T-cell (primary cell): ENCODE measurements at places on chromosomes 1 and 21.

- DNase-seq: peak; percentile 32
Observed at GRCh38 chr21:42593007-42593814, 60.2 kb upstream of the PDE9A start.

DNA sequence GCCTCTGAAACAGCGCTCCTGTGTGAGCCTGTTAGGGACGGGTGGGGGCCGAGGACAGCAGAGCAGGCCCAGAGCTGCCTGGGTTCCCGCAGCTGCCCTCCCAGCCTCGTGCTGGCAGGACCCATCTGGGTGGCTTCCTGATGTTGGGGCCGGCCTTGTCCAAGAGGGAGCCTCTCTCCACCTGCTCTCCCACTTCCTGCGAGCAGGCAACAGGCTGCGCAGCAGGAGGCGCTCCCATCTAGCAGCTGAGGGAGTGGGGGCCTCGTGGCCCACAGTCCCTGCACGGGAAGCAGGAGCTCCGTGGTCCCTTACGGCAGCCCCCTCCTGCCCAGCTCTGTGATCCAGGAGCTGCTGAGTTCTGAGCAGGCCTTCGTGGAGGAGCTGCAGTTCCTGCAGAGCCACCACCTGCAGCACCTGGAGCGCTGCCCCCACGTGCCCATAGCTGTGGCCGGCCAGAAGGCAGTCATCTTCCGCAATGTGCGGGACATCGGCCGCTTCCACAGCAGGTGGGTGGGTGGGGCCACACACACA is 68.0 kb downstream of the TRIM11 start:
- DNase-seq: no peak

- DNase-seq: no peak
Observed at GRCh38 chr1:2201062-2201461, 6.5 kb upstream of the FAAP20 start.

DNA sequence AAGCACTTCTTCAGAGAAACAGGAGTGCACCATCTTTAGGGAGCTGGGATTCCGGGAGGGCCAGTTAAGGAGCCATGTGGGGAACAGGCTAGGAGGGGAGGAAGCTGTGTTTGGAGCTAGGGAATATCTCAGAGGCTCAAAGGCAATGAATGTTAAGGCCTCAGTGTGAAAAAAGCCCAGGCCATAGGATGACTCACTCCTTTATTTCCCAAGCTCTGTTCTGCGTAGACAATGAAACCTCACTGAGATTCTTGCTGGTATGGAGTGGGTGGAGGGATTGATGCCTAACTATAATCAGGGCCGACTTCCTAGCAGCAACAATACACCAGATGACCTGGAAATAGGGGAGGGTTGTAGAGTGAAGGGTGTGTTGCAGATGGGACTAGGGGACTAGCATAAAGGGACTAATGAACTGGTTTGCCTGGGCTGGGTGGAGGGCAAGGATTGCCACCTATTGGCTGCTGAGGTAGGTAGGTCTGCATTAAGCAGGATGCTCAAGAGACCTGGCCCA is 2.1 kb downstream of the GNAT2 start:
- no peak for DNase-seq

DNA sequence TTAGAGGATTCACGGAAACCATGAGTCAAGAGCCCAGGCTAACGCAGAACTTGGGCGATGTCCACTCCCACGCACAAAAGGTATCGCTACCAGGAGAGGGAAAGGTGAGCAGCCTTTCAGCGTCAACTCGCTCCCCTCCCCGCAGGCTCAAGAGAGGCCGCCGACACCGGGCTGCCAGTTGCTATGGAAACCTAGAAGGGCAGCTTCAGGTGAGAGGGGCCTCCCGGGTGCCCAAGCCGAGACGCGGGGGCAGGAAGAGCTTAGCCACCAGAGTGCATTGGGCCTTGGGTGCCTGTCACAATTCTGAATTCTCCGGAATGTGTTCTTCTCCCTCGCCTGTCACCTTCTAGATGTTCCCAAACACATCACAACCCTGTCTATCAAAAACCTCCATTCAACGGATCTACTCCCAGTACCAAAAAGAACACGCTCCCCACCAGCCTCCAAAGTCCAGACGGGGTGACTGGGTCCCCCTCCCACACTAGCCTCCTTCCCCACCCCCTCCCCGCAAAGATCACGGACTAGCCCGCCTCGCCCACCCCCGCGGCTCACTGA is 694 bp downstream of the MEAF6 start:
- no peak for DNase-seq

DNA sequence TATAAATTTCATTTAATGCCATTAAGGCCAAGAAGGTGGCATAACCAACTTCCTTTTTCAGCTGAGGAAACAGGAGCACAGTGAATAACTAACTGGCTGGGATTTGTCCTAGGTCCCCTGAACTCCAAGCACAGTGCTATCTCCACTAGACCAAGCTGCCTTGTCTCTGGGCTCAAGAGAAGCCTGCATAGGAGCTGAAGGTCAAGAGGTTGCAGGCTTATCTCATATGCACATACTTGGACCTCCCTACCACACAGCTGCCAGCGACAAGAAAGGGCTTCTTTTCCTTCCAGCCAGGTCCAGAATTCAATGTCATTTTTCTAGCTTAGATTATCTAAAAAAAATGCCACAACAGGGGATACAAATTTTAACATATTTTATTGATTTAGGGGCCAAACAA is 27.1 kb downstream of the AK2 start:
- no peak for DNase-seq

DNA sequence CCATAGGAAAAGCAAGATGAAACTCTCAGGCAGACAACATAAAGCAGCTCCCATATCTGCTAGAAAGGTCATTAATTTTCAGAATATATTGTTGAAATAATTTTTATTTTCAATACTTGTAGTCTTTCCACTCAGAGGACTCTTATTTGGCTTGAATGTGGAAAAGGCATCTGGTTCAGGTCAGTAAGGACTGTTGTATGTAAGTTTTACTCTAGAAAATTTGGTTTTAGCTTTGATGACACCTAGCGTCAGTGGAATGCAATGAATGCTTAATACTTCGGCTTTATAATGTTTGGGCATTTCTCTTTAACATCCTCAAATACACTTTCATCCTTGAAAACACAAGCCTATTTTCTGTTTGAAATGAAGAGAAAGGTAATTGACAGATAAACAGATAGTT is 63.3 kb downstream of the LRRC40 start:
- no peak for DNase-seq

DNA sequence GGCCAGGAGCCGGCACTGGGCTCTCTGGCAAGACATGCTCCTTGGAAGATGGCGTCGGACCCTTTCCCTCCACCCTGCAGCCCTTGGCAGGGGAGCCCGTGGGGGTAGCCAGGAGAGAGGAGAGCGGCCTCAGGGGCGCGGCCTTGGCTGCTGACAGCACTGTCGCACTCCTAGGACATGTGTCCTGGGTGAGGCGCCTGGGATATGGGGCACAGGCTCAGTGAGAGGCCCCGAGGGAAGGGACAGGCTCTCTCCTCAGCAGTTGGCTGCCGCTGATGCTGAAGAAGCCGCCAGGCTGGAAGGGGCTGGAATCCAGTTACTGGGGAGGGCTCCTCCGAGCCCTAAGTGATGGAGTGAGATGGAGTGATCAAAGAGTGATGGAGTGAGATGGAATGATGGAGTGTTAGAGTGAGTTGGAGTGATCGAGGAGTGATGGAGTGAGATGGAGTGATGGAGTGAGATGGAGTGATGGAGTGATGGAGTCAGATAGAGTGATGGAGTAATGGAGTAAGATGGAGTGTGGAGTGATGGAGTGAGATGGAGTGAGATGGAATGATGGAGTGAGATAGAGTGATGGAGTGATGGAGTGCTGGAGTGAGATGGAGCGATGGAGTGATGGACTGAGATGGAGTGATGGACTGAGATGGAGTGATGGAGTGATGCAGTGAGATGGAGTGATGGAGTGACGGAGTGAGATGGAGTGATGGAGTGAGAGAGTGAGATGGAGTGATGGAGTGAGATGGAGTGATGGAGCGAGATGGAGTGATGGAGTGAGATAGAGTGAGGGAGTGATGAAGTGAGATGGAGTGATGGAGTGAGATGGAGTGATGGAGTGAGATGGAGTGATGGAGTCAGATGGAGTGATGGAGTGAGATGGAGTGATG is 27.6 kb upstream of the PKP1 start:
- DNase-seq: no peak

DNA sequence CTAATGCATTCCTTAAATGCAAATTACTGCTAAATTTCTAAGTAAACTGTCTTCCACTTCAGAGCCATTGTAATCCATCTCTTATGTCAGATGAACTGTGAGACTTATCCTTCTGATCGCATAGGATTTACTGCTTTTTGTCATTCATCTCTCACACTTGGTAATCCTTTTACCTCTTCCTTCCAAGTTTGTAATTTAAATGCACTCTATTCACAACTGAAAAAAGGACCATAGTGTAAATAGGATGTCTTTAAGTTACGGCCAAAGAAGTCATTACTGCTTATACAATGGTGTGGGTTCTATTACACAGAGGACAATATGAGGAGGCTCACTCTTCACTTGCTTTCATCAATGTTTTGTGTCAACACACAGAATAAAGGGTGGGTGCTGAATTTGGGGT is 393.3 kb downstream of the PTBP2 start:
- no peak for DNase-seq

GRCh38 chr1:94798462-94798861 is 21.7 kb upstream of the SLC44A3 start:
- no peak for DNase-seq

GRCh38 chr1:165645654-165646366 is 14.8 kb downstream of the MGST3 start:
- peak; percentile 12 for DNase-seq

- DNase-seq: no peak
Observed at GRCh38 chr1:151574575-151575529, 34.7 kb downstream of the TUFT1 start.

DNA sequence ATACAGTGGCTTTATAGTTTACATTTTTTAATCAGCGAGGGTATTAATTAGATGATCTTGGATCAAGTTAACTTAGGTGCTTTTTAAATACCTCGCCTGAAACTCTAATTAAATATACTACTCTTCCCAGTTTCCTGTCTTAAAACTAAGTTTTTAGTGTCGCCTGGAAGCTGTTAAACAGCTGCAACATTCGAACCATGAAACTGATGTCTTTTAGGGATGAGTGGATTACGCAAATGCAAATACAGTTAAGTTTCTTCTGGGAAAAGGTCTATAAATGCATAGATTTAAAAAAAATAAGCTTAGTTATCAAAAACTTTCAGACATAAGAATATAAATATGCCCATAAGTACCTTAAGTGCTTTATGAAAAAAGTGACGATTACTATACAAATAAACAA is 228.3 kb downstream of the PTPRC start:
- DNase-seq: no peak

GRCh38 chr1:189787201-189787600 is 690.5 kb downstream of the BRINP3 start:
- no peak for DNase-seq

- no peak for DNase-seq
Observed at GRCh38 chr1:105516068-105516467, 1540.4 kb upstream of the PRMT6 start.

DNA sequence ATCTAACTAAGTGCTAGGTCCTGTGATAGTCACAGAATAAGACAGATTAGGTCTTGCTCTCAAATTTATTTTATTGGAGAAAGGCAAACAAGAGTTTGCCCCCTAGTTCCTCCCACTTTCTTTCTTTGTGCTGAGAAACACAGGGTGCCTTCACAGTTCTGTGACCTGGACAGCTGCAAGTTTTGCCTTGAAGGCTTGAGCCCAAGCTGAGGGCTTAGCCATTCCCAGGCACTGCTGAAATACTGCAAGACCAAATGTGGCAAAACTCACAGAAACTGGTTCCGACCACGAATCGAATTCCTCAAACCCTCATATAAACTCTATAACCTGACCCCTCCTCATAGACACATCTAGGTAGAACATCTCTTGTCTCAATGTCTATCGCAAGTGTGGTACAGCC is 227.9 kb downstream of the RERE start:
- no peak for DNase-seq

GRCh38 chr1:67830928-67831830 is 2.1 kb downstream of the GNG12 start:
- DNase-seq: no peak

DNA sequence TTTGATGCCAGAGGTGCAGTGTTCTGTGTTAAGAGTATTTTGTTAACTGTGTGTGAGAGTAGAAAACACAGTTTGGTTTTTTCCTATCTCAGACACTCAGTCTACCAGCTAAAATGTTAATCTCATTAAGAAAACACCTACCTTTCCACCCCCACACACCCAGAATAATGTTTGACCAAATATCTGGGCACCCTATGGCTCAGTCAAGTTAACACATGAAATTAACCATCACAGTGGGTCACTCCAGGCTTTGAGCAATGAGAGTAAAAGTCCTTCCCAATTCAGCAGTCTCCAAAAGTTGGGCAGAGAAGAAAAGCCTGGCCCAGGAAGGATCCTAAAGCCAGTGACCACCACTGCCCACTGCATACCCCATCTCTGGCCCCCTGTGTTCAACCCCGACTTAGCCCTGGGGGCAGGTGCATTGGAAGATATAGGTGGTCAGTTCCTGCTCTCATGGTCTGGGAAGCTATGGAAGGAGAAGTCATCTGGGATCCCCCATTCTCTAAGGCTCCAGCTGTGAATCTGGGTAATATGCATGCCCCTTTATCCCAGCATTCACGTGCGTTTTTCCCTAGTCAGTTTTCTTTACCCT is 50.2 kb upstream of the CSF3R start:
- DNase-seq: no peak

DNA sequence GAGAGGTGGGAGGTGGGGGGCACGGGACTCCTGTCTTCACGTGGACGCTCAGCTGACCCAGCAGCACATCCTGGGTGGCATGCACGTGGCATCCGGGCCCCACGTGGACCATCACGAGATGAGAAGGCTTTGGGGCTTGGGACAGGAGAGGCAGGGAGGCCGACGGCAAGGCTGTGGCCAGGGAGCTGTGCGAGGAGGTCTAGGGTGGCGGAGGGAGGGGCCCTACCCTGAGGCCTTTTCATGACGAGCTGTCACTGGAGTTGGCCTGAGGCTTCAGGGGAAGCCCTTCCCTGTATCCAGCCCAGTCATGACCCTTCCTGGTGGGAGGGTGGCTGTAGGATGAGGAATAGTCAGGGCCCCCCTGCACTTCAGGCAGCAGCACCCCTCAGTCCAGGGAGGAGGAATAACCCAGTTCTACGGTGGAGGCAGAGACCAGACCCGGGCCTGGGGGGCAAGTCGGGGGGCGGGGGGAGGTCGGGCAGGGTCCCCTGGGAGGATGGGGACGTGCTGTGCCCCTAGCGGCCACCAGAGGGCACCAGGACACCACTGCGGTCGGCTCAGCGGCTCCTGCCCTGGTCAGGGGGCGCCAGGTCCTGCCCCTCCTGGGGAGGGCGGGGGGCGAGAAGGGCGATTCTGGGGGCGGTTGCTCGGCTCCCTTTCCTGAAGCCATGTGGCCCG is 2.0 kb upstream of the PERM1 start:
- DNase-seq: peak; percentile 53

DNA sequence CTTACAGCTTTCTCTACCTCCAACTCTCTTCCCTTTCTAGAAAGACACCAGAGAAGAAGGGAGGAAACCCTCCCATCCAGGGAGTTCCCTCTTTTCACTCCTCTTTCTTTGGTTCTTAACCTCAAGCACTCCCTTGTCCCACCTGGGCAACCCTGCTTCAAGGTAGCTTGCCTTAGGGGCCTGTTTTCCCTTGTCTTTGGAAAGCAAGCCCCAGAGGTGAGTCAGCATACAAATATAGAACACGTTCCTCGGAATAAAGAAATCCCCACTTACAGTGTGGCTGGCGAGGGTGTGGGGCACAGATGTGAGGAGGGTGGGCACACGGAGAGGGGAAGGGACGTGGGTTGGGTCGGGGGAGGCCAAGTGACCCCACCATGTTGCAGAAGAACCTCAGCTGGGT is 26.1 kb upstream of the KCNE2 start:
- no peak for DNase-seq
